ENCODE measurements at places on chromosomes 3 and 15.

- DNase-seq = peak; percentile 29
Measured at GRCh38 chr3:120487191-120487650, 36.4 kb upstream of the FSTL1 start.

GRCh38 chr3:13671482-13672233, 122.7 kb downstream of the FBLN2 start:
- no peak for DNase-seq

DNA sequence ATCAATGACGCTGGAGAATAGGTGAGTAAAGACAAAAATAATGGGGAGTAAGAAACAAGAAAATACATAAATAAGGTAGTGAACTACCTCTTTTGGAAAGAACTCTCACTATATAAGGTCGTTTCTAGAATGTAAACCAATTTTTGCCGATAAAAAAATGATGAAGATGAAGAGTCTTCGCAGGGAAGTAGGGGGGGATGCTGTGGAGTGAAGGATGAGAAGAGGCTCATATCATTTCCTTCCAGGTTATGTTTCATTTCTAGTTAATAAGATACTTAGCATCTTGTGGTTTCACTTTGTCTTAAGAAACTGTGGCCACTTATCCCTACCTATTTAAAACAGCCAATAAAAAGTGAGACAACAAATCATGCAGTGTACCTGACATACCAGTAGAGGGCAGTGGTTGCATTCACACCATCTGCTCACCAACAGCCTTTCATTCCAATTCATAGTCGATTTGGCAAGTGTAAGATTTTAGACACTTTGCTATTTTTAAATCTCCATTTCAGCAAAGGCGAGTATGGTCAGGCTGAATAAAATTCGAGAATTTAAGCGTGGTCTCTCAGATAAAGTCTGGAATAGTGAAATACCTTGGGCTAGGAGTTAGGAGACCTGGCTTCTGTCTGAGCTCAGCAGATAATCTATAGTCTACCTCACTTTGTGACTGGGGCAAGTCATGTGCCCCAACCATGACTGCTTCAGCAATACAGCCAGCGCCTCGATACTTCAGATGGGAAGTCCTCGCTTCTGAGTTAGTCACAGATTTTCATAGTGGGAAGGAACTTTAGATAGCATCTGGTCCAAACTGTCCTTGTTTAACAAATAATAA, 28.9 kb upstream of the ICE2 start:
- DNase-seq = peak; percentile 45

DNA sequence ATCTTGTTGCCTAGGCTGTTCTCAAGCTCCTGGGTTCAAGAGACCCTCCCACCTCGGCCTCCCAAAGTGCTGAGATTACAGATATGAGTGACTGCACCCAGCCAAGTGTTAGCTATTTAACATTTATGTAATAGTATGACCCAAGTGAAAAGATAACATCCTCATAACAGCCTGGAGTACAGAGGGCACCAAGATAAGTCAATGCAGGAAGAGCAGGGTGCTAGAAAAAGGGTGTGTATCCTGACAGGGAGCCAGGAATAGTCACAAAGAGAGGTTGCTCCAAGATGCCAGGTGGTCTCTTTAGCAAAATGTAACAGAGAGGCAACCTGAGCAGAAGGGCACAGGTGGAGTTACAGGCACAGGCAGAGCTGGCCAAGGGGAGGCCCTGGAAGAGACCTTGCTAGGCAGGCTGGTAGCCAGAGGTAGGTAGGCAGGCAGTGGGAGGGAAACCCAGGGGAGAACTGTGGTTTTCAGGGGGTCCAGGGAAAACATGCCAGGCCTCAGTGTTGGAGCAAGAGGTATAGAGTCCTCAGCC, 277.4 kb downstream of the ERC2 start:
- no peak for DNase-seq

DNA sequence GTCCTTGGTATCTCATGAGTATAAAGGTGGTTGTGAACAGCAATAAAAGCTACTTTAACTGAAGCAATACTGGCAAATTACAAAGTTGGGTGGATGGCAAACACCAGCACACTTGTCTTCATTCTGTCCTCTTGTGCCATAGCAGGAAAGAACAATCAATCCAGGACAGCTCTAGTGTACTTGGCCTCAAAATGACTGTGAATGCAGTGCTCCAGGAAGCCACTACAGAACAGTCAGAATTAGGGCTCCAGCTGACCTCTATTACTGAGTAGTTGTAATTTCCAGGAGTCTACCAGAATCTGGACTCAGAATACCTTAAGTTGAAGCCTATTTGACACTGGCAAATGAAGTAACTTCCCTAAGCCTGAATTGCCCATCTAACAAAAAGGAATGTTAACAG, 339.0 kb upstream of the WNT5A start:
- DNase-seq = no peak

DNA sequence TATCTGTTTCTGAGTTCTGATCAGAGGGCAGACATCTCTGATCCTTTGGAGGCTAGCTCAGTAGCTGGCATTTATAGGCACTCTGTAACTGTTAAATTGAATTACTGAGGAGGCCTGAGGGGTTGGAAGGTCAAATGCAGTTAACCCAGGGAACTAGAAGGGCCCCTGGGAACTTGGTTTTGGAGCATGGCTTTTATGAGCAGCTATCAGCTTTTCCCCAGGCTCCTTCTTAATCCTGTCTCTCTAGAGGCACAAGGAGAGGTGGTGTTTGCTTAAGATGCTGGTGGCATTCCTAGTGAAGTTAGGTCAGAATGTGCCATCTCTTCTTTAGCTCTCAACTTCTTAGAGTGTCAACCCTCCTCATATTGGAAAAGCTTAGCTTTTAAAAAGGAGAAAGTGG, 128.9 kb downstream of the LPP start:
- DNase-seq = no peak

DNA sequence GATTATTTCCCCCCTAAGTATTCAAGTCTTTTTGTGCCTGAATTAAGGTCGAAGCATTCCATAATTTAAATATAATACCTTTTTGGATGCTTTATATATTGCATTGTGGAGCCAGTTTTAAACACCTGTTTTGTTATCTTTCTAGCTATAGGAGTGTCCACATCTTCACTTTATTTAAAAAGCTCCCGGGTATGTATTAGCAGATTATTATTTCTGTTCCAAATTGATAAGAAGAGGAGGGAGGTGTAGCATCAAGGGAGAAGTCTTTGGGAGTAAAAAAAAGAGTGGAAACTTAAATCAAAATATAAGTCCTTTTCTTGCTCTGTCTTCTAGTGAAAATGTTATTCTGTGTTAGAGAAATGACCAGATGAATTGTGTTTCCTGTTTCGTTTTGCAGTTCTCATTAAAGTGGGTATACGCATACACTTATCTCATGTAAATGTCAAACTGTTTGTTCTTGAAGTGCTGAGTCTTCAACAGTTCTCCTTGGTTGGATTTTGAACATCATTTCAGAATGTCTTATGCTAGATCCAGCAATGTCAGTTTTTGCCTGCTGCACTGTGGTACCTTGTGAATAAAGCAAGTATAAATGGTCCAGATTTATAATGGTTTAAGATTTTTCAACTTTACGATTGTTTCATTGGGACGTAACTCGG, 105.8 kb downstream of the FNDC3B start:
- DNase-seq = no peak

- DNase-seq = no peak
Measured at GRCh38 chr15:72168808-72169190, 28.8 kb downstream of the GRAMD2A start.

DNA sequence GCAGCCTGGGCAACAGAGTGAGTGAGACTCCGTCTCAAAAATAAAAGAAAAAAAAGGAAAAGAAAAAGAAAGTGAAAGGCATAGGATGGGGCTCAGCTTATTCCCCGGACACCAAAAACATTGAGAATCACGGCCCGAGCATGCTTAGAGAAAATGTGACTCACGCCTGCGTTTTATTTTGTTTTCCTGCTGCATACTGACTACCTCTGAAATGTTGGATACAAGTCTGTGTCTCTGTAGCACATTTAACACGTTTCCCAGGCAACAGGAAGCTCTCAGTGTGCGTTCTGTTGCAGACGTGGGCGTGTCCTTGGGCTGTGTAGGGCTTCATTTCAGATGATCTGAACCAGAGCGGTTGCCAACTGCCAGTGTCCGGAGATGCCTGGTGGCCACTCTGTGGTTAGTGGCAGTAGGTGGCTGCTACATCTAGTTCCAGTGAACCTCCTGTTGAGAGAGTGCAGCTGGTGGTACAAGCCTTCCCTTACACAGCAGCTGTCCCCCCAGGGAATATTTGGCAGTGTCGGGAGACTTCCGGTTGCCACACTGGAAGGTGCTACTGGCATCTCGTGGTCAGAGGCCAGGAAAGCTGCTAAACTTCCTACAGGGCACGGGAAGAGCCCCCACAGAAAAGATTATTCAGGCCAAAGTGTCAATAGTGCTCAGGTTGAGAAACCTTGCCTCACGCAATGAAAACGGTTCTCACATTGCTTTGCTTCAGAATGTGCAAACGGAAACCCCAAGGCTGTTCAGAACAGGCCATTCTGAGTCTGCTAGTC, 3.0 kb downstream of the SLC51A start:
- DNase-seq = peak; percentile 93

GRCh38 chr3:13474776-13475303, 5.3 kb upstream of the HDAC11 start:
- no peak for DNase-seq

- peak; percentile 18 for DNase-seq
Measured at GRCh38 chr3:102174832-102175374, 259.9 kb upstream of the ZPLD1 start.

All from hepatic stellate cell (primary cell).